ENCODE measurements at places on chromosomes 4 and X.

- no peak for DNase-seq
Observed at GRCh38 chr4:25069014-25069413, 38.3 kb upstream of the LGI2 start.

DNA sequence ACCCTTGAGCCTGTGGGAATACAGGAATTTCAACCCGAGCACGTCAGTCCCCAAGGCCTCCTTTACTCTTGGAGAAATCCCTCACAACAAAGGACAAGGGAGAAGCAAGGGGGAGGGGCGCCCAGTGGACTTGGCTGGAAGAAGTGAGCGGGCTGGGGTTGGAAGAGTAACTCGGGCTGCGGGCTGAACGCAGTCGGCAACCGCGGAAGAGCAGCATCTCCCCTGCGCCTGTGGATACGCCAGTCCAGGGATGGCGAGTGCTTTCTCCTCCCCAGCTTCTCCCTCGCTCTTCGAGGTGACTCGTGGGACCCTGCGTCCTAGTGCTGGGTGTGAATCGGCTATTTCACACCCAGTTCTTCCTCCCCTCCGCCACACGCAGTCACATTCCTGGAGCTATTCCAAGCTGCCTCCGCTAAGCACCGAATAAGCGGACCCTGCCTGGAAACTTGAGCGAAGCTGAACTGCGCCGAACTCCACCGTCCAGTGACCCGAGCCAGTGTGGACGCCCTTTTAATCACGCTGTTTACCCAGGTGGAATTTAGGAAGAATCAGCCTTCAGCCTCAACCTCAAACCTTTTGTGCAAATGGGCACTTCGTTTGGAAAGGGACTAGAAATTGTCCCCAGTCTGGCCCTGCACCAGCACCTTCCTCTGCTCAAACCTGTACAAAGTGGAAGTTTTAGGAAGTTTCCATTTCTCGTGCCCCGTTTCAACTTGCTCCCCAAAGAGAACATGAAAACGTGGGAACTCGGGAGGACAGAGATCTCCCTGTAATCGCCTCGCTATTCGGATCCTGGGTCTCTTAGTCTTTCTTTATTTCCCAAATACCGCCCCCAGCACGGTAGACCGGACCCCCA lies 64.3 kb upstream of the WDR17 start:
- no peak for DNase-seq

DNA sequence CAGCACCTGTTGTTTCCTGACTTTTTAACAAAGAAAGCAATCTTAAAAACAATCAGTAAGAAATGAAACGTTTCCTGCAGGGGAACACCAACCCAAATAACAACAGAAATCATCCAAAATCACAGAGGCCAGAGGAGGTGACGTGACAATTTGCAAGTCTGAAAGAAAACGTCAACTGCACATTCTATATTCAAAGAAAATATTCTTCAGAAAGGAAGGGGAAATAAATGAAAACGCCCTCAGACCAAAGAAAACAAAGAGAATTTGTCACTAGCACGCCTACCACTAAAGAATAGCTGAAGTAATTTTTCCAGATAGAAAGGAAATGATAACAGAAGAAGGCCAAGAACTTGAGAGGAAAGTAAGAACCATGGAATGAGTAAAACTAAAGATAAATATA lies 74.4 kb downstream of the CASP3 start:
- DNase-seq: no peak

GRCh38 chrX:40938423-40938822 lies 146.8 kb upstream of the USP9X start:
- no peak for DNase-seq

DNA sequence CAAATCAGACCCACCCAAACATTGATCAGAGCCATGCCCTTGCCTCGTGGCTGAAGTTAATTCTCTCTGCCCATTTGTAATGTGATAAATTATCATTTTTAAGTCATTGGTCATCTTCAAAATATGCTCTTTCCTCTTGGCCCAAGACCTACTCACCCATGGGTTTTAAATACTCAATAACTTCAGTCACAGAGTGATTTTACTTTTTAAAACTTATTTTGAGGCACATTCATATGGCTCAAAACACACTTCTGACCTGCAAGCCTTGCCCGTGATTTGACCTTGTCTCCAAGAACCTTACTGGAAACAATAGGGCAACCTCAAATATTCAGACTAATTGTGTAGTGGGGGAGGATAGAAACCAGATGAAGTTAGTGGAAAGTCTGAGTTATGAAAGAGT lies 176.2 kb upstream of the LNX1 start:
- no peak for DNase-seq

GRCh38 chr4:21856301-21856700 lies 92.3 kb downstream of the KCNIP4 start:
- DNase-seq: no peak

DNA sequence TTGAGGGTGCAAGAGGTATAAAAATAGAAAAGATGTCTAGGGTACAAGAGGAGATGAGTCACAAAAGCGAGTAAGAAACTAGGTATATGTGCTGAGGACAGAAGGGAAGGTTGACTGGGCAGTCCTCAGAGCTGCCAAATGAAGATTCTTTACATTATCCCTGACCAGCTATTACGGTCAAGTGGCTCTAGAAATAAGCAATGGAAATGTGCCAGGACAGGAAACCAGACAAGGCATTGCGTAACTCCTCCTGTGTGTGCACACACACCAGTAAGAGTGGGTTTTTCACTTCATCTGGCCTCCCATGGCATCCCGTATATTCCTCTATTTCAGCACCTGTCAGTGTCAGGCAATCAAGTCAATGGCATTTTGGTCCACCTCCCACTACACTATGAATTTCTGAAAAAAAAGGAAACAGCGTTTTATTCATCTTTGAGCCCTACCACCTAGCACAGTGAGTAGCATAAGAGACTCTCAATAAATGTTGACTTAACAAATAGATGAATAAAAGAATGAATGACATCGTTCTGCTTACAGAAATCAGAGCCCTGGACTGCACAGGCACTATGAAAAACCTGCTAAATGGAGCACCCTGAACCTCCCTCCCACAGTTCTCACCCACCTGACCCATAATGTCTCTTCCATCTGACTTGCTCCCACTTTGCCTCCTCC lies 62.6 kb upstream of the KLF3 start:
- no peak for DNase-seq

GRCh38 chrX:124938715-124939114 lies 381.0 kb upstream of the TEX13C start:
- DNase-seq: no peak

DNA sequence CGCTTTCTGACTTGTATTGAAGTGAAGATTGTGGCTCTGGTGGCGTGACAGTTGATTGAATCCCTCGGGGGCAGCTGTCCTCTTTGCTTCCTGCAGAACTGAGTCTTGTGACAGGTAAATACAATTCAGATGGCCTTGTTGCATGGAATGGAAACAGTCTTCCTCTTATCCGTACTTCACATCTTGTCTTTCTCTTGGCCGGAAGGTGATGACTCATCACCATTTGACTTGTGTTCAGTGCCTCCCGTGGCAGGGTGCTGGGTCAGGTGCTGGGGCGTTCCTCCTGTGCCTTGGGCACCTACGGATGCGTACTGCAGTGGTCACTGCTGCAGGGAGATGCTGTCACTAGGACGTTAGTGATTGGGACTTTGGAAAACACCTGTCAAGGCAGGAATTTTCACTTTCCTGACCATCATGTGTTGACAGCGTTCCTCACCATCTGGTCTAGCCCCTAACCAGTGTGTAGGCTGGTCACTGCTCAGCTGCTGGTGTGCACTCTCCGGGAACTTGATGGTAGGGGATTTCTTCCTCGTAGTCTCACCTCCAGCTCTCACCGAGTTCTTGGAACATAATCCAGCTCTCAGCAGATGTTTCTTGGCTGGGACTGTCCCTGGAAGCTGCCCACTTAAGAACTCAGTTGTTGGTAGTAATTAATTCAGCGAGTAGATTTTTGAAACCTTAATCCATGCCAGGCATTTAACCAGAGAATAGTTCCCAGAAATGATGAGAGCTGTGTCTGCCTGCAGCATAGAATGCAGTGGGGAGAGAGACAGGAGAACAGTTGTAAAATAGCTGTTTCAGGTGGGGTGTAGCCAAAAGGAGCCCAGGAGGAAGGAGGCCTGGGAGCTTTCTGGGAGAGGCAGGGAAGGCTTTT lies 7.2 kb downstream of the TBC1D14 start:
- no peak for DNase-seq

- no peak for DNase-seq
Observed at GRCh38 chrX:109830704-109831206, 97.7 kb upstream of the ACSL4 start.

- no peak for DNase-seq
Observed at GRCh38 chr4:51958199-51958968, 61.8 kb downstream of the LRRC66 start.

DNA sequence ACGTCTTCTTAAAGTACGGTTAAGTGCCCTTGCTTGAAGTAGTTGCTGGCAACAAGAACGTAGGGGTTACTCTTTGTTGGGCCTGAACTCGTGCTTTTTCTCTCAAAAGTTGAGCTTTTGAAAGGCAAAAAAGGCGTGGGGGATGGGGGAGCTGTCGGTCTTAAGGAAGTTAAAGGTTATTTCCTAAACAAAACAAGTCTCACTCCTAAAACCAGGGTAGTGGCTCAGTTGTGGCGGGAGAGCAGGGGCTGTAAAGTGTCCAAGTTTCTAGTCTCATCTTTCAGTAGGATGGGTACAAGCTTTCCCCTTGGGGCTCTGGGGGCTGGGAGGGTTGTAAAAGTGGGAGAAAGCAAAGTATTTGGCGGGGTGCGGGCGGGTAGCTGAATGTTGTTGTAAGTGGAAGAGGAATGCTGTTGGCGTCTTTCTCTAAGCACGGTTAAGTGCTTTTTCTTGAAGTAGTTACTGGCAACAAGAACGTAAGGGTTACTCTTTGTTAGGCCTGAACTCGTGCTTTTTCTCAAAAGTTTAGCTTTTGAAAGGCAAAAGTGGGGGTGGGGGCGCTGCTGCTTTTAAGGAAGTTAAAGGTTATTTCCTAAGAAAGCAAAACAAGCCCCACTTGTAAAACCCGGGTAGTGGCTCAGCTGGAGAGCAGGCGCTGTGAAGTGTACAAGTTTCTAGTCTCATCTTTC lies 904 bp upstream of the WDR1 start:
- DNase-seq: peak; percentile 68

Data from OCI-LY7 (cell line).